ENCODE measurements at places on chromosomes 2 and 18.
A peak's percentile ranks its signal among the peaks of the same experiment; 100 is the strongest.

DNA sequence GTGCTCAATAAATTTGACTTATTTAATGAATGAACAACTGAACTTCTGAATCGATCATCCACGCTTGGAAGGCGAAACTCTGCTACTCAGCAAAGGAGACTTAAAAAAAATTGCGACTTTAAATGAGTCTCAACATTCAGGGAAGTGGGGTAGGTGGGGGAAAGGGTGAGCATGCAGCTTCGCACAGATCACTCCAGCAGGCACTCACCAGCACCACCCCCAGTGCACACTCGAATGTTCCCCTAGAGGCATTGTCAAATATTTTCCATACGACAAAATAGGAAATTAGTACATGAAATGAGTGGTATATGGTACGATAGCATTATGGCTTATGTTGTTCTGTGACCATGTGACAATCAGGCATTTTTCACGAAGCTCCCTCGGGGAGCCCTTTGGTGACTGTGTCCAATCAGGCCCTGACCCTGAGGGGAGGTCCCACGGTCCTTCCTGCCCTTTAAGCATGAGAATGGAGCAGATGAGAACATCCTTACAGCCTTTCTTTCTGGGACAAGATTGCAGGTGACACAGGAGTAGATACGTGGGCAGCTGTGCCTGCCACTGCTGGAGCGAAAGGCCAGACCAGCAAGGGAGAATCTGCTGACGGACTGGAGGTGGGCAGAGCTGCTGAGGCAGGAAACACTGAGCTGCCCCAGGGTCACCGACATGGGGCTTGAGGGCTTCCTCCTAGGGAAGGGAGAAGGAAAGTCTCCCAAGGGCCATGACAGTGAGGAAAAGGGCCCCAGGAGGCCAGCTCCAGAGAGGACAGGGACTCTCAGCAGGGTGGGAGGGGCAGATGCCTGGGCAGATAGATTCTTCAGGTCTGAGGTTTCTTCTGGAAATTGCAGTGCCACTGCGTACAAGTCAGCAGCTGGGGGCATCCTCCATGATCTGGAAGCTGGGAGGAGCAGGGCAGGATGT, 101.3 kb upstream of the ID2 start:
- no peak for DNase-seq

DNA sequence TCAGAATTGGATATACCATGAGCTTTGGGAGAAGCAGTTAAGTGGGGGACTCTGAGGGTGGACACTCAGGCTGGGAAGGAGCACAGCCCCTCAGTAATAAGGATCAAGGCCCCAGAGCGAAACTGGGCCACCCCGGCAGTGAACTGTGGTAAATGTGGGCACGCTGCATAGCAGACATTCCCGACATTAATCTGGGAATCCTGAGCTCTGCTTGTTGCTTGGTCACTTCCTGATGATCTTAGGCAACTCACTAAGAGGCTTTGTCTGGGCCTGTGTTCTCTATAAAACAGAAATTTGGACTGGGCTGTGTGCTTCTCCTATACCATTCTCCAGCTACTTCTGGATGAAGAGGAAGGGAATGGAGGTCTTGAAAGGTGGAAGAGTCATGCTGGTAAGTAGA, 4.8 kb downstream of the TGFBRAP1 start:
- DNase-seq: no peak

DNA sequence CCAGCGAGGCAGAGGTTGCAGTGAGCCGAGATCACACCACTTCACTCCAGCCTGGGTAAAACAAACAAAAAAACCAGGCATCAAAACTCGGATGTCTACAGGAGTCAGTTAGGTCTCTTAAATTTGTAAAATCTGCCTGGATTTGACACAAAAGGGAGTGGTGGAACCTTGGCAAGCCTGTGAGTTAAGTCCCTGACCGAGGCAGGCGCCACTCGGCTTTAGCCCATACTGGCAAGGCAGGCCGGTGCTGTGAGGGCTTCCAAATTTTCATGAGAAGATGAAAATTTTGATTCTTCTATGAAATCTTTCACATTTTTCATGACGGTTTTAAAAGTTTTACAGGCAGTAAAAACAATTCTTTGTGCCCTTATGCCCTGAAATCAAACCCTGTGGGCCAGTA, 165.8 kb downstream of the FMNL2 start:
- no peak for DNase-seq

GRCh38 chr2:13110825-13111224, 394.1 kb downstream of the TRIB2 start:
- DNase-seq: no peak

DNA sequence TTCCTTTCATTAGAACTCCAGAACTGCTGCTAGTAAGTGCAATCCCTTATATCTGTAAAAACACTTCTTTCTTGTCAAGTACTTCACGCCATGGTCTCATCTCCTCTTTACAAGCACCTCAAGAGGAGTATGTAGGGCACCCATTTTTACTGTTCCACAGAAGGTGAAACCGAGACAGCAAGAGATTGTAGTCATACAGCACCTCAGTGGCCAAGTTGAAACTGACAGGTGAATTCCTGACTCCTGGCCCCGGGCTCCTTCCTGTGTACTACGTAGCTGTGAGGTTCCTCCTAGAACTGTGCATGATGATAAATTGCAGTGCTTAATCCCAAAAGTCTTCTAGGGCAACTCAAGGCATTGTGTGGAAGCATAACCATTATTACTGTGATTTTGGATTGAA, 131.5 kb upstream of the MEIS1 start:
- DNase-seq: peak; percentile 43

- DNase-seq: no peak
These were observed 62.9 kb upstream of the POU3F3 start for GRCh38 chr2:104790901-104791495.

DNA sequence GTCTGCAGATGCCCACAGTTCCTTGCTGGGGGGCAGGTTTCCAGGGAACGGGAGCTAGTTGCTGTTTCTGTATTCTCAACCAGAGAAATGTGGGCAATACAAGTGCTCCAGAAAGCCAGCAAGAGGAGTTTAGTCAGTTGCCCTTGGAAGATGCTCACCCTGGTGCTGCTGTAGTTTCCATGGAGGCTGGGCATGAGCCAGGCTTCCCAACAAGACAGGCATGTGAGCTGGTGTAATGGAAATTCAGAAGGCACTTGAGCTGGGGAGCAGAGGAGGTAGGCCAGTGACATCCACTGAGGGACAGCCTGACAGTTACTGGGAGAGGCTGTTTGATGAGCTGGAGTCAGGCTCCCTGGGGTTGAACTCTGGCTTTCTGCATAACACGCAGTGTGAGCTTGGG, 7.7 kb downstream of the HK2 start:
- DNase-seq: no peak

DNA sequence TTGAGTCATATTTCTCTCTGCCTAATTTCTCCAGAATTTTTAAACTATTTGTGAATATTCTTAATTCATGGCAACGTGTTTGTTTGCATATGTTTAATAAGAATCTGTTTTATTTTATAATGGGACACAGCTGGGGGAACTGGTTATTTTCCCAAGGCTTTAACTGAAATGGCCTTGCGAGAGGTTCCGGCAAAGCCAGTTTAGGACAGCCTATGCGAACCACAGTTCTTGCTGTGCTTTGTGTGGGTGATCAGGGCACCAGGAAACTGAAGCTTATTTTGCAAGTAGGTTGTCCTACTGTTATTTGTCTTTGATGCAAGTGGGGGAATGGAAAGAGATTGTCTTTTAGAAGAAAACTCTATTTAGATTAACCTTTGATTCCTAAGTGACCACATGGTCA, 6.5 kb downstream of the ANKMY1 start:
- DNase-seq: no peak

DNA sequence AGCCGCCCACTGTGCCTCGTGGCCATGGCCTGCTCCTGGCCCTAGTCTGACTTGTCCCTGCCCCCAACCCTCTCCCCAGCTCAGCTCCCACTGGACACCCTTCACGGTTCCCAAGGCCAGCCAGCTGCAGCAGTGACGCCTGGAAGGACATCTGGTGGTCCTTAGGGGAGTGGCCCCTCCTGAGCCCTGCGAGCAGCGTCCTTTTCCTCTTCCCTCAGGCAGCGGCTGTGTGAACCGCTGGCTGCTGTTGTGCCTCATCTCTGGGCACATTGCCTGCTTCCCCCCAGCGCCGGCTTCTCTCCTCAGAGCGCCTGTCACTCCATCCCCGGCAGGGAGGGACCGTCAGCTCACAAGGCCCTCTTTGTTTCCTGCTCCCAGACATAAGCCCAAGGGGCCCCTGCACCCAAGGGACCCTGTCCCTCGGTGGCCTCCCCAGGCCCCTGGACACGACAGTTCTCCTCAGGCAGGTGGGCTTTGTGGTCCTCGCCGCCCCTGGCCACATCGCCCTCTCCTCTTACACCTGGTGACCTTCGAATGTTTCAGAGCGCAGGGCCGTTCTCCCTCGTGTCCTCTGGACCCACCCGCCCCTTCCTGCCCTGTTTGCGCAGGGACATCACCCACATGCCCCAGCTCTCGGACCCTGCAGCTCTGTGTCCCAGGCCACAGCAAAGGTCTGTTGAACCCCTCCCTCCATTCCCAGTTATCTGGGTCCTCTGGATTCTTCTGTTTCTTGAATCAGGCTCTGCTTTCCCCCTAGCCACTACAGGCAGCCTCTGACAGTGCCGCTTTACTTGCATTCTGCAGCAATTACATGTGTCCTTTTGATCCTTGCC, 35.8 kb downstream of the ANO7 start:
- no peak for DNase-seq

DNA sequence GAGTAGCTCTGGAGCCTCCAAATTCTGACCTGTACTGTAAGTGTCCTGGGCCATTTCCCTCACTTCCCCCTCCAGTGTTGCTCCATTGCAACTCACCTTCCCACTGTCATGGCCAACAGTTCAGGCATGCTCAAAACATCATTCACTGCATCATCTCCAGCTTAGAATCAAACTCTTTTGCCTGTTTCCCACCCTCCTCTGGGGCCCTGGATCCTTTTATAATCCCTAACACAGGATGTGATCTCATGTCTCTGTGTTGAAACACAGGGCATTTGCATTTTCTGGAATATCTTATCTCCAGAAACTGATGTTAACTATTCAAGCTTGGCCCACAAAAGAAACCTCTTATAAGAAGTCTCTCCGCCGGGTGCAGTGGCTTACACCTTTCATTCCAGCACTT, 3.0 kb downstream of the DPP4 start:
- no peak for DNase-seq

GRCh38 chr2:108591163-108591562, 56.9 kb downstream of the LIMS1 start:
- peak; percentile 51 for DNase-seq

GRCh38 chr2:28895189-28895893, 874 bp downstream of the WDR43 start:
- peak; percentile 74 for DNase-seq

DNA sequence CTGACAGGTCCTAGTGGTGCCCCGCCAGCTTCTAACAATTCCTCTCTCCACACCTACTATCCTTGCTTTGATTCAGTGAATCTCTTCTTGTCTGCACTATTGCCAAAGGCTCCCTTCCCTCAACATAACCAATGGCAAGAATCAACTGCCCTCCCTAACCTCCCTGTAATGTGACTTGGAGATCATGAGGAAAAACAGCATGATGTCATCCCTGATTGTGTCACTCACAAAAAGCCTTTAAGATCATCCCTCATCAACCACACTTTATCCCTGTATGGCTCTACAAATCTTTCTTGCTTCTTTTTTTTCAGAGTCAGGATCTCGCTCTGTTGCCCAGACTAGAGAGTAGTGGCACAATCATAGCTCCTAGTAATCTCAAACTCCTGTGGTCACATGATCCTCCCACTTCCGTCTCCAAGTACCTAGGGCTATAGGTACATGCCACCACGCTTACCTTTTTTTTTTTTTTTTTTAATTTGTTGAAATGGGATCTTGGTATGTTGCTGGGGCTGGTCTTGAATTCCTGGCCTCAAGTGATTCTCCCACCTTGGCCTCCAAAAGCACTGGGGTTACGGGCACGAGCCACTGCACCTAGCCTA, 19.7 kb downstream of the SAP130 start:
- no peak for DNase-seq

DNA sequence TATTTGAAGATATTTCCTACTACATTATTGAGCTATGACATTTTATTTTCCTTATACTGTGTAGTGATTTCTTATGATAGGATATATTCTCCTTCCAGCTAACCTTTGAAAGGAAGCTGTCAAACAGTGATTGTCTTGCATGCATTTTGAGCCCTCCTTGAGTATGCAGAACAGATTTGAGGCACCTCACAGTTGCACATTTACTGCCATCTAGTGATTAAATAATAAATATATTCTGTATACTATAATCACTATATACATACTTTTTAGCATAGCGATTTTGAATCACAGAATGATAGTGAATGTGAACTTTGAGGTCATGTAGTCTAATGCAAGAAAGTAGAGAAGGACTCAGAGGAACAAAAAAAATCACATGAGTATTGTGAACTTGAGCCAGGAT, 268.4 kb upstream of the CDH19 start:
- no peak for DNase-seq

DNA sequence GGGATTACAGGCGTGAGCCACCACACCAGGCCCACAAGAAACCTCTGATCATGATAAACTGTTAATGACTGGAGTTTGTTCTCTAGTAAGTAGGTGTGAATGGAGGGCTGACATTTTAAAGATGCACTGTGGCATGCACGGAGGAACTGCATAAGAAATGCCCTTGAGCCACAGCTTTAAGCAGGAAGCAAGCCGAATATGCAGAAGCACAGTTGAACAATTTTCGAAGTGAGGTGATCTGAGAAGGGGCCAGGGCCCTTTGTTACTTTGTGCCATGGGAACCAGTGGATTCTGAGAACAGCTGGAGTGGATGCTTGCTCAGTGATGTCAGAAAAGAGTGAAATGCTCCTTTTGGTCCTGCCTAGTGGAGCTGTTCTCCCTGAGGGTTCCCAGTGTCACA, 16.3 kb downstream of the FECH start:
- no peak for DNase-seq

DNA sequence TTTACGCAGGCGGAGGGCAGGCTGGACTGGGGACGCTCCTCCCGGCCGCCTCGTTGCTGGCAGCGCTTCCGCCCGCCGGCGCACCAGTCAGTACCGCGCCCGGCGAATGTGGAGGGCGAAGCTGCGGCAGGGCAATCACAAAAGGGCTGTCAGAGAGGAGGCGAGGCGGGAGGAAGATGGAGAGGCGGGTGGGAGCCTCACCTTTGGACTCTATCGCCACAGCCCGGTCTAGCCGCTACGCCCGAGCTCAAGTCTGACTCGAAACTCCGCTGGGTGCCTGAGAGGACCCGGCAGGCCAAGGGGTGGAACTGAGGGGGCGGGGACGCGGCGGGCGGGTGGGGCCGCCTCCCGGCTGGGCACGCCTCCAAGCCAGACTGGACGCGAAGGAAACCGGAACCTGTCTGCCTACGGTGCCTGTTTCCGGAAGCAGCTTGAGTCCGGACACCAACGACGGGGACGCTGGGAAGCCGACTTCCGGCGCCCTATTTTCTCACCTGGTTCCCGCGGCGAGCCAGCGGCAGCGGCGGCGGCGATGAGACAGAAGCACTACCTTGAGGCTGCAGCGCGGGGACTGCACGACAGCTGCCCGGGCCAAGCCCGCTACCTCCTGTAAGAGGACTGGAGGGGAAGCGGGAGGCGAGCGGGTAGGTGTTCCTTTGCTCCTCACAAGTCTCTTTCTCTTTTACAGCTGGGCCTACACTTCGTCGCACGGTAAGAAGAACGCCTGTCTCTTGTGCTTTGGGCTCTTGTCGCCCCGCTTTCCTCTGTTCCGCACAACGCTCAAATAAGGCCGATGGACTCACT, at the start of gene RMP24:
Gene RMP24 (plus strand): TSS at position 483 of the 804 bp plus-strand sequence.
- peak; percentile 98 for DNase-seq

Data from GM12865 (cell line).